Stimulated activated CD4-positive, alpha-beta T cell treated with anti-CD3 and anti-CD28 coated beads, Interleukin-4, amount 100 ng/mL, for 1 hour (primary cell): ENCODE measurements at places on chromosomes 5 and 9.

DNA sequence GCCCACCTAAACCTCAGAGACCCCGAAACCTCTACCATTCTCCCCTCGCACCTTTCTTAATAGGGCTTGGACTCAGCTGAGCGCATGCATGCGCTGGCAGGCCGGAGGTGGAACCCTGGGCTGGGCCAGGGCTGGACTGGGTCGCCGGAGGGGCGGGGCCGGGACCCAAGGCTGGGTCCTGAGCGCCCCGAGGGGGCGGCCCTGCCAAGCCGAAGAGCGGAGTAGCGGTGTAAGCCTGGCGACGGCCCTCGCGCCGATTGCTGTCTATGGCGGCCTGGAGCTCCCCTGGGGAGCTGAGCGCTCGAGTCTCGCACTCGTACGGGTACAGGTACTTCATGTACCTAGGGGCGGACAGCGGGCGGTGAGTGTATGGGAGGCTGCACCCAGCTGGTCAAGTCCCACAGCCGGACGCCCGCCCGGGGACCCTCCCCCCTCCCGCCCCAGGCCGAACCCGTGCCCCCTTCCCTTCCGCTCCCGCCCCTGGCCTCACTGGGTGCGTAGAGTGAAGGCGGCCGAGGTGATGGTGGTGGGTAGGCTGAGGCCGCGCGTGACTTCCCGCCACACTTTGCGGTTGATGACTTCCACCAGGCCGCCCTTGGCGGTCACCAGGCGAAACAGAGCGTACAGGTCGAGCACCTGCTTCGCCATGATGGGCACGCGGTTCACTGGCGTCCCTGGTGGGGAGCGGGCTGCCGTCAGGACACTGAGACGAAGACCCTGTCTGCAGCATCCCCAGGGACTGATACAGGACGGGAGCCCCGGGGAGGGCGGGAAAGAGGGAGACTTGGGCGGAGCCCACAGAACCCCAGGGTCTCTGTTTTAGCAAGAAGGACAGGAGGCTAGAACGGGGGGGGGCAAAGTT lies 3.3 kb upstream of the DCTN3 start:
- DNase-seq, result no peak

GRCh38 chr5:39178861-39179260 lies 40.5 kb downstream of the FYB1 start:
- DNase-seq, result no peak

DNA sequence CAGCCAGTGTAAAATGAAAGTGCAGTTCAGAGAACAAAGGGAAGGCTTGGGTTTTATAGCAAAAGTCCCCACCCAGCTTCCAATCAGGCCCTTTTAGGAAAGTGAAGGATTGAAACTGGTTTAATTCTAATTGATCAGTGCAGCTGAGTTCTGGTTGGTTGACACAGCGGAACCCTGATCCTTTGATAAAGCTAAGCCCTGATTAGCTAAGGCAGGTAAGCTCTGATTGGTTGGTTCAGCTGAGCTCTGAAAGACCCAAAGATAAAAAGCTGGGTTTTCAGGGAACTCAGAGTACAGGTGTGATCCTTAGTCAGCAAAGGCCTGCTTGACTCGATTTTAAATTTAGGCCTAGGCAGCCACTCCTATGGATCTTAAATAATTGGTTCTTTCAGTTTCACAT lies 70.8 kb upstream of the PRRC1 start:
- DNase-seq, result no peak

DNA sequence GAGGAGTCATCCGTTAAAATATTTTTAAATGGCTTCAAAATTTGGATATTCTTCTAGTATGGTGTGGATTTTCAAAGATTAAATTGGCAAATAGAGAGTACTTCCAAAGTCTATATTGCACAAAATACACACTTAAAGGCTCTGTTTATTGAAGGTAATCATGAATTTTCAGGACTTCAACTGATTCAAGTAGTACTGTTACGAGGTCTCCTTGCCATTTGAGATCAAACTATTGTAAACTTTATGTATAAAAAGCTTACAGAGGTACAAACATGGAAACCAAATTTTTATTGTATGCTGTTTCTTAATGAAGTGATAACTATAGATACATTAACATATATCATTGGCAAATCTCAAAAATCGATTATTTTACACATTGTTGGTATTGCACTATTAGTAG lies 2.5 kb downstream of the ERBIN start:
- DNase-seq, result no peak

GRCh38 chr5:8410618-8411017 lies 541.7 kb downstream of the MTRR start:
- DNase-seq, result no peak

DNA sequence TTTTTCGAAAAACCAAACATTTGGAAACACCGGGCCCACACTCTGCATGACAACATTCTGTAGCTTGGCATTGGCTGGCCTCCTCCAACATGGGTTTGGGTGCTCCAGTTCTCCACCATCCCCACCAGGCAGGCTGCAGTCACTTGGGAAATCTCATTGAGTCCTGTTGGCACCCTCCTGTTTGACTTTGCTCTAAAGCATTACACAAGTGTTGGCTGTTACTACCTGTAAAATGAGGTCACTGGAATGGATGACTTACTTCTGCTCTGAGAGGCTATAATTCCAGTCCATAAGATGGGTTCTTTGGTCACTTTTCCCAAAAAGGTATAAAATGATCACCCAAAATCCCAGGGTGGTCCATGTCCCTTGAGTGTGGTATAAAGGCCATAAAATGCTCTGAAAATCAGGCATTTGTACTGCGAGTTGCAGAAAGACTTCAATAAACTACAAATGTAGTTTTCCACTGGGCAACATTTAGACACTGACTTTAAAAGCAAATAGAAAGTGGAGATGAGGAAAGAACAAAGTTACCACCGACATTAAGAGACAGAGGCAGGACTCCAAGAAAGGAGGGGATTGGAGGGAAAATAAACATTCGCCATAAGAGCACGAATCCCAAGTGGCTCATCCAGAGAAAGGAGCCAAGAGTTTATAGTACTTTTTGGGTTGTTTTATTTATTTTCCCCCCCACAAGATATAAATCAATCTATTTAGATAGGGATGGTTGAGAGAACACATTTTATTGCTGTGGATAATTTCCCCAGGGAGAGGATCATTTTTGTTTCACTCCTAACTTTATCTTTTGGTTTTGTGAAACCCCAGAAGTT lies 295.1 kb downstream of the TLE1 start:
- DNase-seq, result no peak

DNA sequence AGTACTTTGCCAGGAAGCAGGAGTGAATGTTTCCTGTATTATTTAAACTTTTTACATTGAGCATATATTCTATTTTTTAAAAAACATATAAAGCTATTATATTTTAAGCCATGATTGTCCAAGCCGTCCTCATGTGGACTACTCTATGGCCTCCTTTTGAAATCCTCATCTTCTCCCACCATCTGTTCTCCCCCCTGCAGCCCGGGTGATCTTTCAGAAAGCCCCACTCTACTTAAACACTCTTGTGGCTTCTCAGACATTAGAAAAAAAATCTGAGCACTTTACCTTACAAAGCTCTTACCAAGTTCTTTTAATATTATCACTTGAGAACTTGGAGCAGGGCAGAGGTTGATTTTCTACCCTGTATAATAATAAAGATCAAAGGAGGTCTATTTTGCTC lies 95.4 kb downstream of the CAVIN4 start:
- no peak for DNase-seq

GRCh38 chr9:126503333-126504085 lies 110.2 kb upstream of the LMX1B start:
- DNase-seq, result no peak

GRCh38 chr9:112885324-112885723 lies 5.4 kb downstream of the SLC46A2 start:
- DNase-seq, result no peak

GRCh38 chr5:32020946-32021345 lies 153.2 kb downstream of the GOLPH3 start:
- DNase-seq, result no peak

GRCh38 chr9:100466171-100466828 lies 6.6 kb upstream of the TMEFF1 start:
- no peak for DNase-seq

- DNase-seq, result no peak
Measured at GRCh38 chr5:160460377-160461049, 38.9 kb downstream of the PTTG1 start.

- DNase-seq, result no peak
Measured at GRCh38 chr9:75002422-75003023, 25.6 kb downstream of the CARNMT1 start.

- no peak for DNase-seq
Measured at GRCh38 chr5:116076496-116076895, 8.3 kb upstream of the COMMD10 start.

GRCh38 chr9:99722877-99723276 lies 98.8 kb upstream of the NR4A3 start:
- DNase-seq, result no peak

GRCh38 chr9:20373263-20373662 lies 249.0 kb downstream of the MLLT3 start:
- DNase-seq, result no peak

DNA sequence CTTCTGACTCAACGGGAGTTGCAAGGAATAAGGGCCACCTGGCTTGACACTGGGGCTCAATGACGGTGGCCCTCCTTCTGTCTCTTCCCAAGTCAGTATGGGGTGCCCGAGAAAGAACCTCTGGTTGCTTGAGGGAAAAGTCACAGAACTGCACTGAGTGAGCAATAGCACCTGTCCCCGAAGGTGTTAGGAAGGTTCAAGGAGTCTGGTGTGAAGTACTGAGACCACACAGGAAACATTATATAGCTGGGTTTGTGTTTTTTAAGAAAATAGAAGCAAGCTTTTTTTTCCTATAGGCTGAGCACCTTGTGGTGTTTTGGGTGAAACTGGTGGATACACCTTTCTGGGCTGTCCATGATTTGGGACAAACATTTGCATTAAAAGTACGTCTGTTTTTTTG lies 62.9 kb downstream of the SPIN1 start:
- no peak for DNase-seq

GRCh38 chr9:129111528-129112151 lies 425 bp downstream of the PTPA start:
- peak; percentile 44 for DNase-seq

DNA sequence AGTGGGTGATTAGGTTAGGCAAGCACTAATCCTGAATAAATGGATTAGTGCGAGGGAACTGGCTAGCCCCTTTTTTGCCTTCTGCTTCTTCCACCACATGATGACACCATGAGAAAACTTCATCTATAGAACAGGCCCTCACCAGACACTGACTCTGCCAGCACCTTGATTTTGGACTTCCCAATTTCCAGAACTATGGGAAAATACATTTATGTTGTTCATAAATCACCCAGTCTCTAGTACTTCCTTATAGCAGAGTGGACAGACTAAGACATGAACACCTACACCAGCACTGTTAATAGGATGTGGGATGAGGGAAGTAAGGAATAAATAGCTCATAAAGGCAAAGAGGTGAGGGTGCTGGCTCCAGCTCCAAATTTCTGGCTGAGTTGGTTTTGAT lies 1.4 kb downstream of the ZNF622 start:
- DNase-seq, result no peak

DNA sequence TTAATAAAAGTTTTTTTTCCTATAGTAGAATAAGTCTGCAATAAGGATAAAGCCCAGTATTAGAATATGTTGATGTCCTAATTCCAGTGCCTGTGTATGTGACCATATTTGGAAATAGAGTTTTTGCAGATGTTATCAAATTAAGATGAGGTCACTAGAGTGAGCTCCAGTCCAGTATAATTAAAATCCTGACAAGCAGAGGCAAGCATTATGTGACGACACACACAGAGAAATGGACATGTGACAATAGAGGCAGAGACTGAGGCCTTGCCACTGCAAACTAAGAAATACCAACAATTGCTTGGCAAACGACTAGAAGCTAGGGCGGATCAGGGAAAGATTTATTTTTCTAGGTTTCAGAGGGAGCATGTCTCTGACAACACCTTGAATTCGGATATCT lies 216.4 kb upstream of the CYLC2 start:
- no peak for DNase-seq

DNA sequence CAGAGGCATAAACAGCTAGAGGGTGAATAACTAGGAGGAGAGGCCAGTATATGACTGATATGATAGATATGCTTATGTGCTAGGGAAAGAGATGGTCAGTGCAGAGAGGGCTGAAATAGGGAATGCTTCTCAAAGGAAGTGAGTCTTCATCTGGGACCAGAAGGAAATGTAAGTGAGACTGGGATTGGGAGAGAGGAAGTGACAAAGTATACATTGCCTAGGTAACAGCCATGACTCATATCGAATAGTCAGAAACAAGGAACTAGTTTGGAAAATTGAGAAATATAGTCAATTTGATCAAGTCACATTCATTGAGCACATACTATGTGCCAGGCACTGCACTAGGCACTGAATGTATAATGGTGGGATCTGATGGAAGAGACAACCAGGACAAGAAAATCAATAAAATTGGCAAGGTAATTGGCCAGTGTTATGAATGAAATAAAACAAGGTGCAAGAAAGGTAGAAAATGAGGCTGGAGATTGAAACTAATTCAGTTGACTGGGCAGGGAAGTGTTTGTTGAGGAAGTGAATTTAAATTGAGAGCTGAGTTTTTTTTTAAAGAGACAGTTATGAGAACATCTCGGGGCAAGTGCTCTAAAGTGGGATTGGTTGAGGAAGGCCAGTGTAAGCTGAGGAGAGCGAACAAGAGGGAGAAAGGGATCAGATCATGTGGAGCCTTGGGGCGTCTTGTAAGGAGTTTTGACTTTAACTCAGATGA lies 4.3 kb downstream of the ERAP2 start:
- no peak for DNase-seq

GRCh38 chr5:15350614-15351013 lies 149.4 kb upstream of the FBXL7 start:
- no peak for DNase-seq

- no peak for DNase-seq
Measured at GRCh38 chr5:150644514-150644913, 4.1 kb downstream of the SYNPO start.

DNA sequence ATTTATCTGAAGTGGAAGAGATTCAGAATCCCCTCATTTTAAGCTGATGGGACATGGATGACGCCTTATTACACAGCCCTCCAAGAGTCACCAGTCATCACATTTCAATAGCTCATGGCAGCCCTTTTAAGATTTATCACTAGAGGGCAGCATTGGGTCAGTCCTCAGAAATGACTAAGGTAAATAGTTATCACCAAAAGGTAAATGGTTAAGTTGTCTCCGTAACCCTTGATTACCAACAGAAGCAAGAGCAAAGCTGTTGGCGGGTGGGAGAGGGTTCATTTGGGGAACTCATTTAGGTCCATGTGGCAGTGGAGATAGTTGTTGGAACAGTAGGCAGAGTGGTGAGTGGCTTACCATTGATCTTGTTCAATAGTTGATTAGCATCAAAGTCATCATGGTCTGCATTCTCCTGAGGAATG lies 12.0 kb upstream of the C9 start:
- DNase-seq, result no peak

GRCh38 chr9:130894546-130894945 lies 2.1 kb downstream of the QRFP start:
- no peak for DNase-seq
